ENCODE measurements at places on chromosomes 13 and 19.

DNA sequence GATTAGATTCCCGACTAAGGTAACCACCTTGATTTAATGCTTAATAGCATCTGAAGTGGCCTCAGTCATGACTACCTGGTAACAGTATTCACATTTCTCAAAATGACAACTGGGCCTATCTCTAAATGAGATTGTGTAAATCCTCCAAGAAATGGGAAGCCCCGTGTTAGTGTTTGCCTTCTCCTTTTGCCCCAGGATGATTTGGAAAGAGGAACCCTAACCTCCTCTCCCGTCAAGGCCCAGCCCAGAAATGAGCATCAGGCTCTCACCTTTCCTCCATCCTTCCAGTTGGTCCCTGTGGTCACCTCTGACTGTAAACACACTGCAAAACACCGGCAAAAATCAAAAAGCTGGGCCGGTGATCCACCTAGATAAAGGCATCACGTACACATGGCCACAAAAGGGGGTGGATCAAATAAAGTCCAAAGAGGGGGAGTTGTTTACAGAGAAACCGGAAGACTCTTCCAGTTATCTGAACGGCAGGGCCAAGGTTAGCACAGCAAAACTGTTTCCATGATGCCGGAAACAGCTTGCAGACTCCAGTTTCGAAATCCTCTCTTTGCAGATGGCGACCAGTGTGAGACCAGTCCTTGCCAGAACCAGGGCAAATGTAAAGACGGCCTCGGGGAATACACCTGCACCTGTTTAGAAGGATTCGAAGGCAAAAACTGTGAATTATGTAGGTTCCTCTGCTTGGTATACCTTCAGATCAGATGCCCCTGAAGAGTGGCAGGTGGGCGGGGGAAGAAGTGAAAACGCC is 16.4 kb downstream of the F10 start:
- DNase-seq, result no peak

GRCh38 chr19:12778017-12778904 is 2.9 kb upstream of the HOOK2 start:
- DNase-seq, result no peak

DNA sequence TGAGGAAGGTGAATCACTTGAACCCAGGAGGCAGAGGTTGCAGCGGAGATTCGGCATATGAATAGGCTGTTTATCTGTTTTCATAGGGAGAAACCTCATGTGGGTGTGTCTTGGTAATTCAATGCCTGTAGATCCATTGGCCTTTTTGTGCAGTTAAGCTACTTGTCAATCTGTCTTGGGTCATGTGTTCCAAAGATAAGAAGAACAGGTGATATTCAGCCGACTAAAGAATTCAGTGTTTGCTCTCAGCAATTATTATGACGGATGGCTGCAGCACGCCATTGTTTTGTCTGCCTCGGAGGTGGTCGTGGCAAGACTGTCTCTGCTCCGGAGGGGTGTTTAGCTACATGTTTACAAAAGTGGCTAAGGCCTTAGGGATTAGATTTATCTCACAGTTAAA is 573.0 kb upstream of the PCDH9 start:
- no peak for DNase-seq

DNA sequence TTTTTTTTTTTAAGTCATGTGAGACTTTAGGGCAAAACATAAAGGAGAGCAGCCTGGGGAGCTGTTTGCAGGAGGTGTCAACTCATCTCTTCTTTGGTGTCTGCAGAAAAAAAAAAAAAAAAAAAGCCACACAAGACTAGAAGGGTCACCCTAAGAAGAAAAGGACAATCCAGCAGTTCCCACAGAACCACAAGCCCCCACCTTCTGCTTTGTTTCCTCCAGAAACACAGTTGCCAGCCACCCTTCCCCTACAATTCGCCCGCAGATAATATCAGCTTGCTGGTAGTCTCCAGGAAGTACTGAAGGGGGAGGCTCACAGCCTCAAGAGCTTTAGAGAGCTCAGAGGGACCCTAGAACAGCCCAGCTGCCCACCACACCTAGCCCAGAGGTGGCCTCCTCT is 22.3 kb upstream of the ZBTB7A start:
- peak; percentile 52 for DNase-seq

- DNase-seq, result no peak
These were observed at the start of gene LYL1 for GRCh38 chr19:13102666-13103580. LYL1 (minus strand) TSS chr19:13102858; CDS start chr19:13101171, 1,687 bp downstream.

GRCh38 chr13:92255526-92255925 is 857.1 kb downstream of the GPC5 start:
- no peak for DNase-seq

- DNase-seq, result no peak
These were observed 1.8 kb downstream of the VASP start for GRCh38 chr19:45508861-45509691.

DNA sequence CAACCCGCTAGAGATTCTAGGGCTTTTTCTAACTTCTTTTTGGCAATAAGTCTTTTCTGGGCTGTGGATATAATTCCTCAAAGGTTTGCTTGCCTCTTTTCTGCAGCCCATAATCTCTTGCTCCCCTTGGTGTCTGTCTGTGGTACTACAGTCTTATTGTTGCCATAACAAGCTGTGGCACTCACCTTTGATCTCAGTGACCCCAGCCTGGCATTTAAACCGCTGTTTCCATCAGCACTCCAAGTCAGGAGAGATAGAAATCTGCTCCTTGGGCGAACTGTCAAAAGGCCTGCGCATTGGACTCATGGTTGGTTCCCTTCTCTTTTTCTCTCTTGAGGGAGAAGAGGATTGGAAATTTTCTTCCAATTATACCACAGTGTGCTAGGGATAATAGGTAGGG is 14.5 kb upstream of the MPHOSPH8 start:
- DNase-seq, result no peak

GRCh38 chr13:22700246-22700887 is 480.4 kb upstream of the SGCG start:
- DNase-seq, result no peak
